ENCODE measurements at places on chromosomes 2 and 18.

- DNase-seq, result no peak
These were observed 71.2 kb upstream of the CHMP1B start for GRCh38 chr18:11780042-11780441.

- no peak for DNase-seq
These were observed 630.5 kb downstream of the TDRD15 start for GRCh38 chr2:21754164-21754788.

GRCh38 chr2:199370150-199370780, 87.5 kb downstream of the SATB2 start:
- no peak for DNase-seq

GRCh38 chr2:1572638-1573037, 159.4 kb downstream of the TPO start:
- DNase-seq, result no peak

DNA sequence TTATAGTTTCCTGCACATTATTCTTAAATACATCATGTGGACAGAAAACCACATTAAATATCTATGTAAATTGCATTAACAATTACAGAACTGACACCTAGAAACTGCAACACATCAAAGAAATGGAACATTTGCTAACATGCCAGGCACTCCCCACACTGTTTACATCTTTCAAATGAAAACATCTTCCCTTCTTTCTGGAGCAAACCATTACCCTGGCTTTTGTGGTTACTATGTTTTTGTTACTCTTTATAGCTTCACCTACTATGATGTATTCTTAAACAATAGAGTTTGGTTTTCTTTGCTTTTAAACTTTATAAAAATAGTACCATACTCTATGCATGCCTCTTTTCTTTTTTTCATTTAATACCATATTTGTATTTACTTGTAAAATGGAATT, 1894.5 kb upstream of the CELF4 start:
- DNase-seq, result no peak

DNA sequence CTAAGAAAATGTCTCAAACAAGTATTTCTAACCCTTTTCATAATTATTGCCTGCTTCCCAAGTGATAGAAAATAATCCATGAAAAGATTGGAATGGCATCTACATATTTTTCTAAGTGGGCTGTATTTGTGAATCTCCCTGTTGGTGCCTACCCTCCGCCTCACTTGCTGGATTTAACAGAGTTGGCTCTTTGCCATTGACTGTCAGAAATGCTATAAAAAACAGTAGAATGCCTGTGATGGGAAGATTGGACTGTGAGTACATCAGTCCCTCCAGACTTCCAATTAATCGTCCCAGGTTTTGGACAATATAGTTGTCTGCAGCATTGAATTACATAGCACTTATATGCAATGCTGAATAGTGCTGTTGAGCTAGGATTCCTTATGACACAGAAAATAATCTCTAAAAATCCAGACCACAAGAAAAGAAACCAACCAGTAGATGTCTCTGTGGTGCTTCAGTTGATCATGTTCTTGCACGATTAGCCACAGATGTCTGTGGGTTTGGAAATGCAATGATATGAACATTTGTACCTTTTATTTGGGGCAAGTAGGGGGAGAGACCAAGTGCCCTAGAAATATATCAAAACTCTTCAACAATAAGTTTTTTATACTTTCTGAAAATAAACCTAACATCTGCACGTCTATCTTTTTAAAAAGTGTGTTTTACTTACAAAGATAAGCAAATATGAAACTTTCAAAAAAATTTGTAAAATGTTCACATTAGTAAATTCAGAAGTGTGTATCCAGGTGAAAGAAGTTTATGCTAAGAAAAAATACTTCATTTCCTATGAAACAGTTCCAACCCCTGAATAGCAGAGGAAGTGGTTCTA, 88.5 kb downstream of the DYNAP start:
- no peak for DNase-seq

DNA sequence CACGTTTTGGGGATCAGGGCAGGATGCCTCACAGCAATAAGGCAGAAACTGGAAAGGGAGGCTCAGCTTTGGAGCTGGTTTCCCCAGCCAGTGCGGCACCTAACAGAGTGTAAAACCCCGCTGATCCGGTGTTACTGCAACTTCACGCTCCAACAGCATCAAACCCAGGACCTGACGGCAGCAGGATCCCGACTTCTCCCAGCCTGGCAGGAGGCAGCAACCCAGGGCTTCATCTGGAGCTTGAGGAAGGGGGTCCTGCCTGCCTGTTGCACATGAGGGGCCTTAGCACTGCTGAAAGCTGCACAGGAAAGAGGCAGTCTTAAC, 209.8 kb downstream of the MGAT5 start:
- no peak for DNase-seq

DNA sequence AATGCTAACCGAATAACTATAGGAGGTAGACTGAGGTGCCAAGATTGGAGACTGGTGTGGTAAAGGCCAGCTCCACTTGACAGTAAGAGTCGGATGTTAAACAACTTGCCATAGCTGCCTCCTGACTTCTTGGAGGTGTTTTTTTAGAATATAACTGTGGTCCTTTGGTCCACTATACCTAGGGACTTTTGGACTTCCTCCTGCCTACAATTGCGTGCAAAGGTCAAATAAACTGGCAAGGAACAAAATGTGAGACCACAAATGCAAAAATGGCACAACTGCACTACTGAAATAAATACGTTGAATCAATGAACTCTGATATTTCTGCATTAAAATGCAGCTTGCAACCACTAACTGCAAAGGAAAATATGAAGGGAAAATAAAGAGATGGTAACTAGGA, 338.6 kb downstream of the NRXN1 start:
- no peak for DNase-seq

DNA sequence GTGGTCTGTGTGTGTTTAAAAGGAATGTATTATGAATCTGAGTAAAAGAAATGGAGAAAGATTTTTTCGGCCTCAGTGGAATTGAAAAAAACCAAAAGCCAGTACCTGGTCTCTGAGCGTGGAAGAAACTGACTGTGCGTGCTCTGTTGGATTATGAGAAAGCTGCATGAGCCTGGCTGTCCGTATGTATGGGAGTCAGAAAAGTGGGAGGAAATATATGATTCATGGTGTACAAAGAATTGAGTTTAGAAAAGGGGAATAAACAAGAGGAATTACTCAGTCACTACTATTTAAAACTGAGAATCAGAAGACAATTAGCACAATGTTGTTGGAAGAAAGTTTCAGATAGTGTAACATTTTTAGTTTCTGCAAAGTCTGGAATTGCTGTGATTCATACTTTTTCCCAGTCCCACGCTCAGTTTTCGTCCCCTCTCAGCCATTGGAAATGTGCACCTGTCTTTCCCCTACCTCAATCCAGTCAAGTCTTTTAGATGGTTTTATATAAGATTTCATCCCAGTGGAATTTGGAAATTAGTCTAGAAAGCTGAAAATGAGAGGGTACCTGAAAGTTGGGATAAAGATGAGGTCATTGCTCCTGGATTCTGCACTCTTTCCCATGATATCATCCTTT, 66.4 kb upstream of the CHMP1B start:
- DNase-seq, result no peak

- no peak for DNase-seq
These were observed 38.2 kb upstream of the DPP4 start for GRCh38 chr2:162111958-162112850.

DNA sequence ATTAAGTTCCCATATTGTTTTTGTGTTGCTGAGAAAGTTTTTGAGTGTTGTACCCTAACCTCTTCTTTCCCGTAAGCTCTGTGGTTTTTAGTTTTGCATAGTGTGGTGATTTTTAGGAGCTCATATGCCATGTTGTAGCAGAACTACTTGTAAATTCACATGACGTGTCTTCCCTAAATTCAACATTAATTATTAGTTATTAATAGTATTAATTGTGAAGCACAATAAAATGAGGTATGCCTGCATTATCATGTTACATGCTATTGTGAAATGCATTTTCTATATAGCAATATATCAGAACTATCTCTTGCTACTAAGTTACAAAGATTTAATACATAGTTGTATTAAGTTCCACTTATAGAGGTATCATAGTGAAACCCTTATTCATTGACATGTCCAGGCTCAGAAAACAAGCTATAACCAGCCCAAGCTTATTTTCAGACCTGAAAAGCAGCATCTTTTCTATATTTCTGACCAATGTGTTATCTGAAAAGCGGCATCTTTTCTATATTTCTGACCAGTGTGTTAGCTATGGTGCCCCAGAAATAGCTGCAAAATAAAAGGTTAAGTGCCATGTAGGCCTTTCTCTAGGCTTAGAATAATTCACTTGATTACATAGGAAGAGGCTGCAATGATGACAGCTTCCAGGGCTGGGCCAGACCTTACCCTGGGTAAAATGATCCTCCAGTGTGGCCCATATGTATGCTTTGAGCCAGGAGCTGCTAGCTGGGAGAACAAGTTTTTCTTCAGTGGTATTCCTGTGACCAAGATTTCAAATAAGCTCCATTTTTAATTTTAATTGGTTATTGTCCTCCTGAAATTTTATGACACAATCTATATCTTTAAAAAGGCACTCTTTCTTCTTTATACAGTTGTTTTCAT, 21.6 kb downstream of the EPAS1 start:
- no peak for DNase-seq

- no peak for DNase-seq
These were observed 165.0 kb downstream of the RAD51AP2 start for GRCh38 chr2:17353263-17353662.
